ENCODE measurements at places on chromosomes 6 and 20.

DNA sequence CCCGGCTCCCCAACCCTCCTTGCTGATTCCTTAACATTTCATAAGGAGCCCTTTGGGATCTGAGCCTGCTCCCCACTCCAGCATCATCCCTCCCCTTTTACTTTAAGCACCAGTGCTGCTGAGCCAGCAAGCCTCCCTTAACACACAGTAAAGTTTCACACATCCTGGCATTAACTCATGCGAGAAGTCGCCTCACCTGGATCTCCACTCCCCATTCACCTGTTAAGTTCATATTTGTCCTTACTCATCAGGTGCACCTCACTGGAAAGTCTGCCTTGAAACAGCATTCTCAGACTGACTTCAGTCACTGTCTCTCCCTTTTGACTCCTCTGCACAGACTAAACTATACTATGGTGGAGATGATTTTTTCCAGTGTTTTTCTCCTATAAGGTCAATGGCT is 47.8 kb upstream of the MAP7 start:
- DNase-seq, result no peak

- DNase-seq, result no peak
These were observed 40.9 kb downstream of the ARFGEF2 start for GRCh38 chr20:48962421-48962820.

- DNase-seq, result no peak
These were observed 421.4 kb upstream of the RUNX2 start for GRCh38 chr6:44906761-44907160.

DNA sequence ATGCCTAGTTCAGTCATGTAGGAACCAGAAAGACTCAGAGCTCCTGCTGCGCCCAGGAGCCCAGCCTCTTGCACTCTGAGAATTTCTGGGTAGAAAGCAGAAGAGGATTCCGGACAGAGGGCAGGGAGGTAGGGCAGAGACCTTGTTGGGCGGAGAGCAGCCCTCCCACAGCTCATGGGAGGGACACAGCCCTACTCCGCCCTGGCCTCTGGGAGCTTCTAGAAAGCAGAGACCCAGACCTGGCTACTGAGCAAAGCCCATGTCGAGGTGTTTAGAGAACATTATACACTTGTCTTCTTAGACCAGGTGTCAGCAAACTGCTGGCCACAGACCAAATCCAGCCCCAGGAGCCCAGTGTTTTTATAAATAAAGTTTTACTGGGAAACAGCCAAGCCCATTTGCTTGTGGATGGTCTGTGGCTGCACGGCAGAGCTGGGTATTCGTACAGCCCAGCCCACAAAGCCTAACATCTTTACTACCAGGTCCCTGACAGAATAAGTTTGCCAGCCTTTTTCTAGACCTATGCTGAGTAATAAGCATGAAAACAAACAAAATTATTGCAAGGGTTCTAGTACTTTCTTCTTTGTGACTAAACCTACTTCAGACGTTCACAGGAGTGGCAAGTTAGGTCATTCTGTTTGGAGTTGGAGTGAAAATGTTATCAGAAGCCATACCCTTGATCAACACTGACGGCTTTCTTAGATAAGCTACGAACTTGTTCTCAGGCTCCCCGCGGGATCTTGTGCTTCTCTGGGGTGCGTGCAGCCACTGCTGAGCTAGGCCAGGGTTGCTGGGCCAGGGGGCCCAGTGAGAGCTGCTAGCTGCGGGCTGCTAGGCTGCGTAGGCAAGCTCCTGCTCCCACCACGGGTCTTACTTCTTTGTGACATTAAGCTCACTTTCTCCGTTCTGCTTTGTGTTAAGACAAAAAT is 235.1 kb upstream of the FOXQ1 start:
- no peak for DNase-seq

GRCh38 chr6:125022391-125022989 is 60.3 kb downstream of the RNF217 start:
- DNase-seq, result no peak

DNA sequence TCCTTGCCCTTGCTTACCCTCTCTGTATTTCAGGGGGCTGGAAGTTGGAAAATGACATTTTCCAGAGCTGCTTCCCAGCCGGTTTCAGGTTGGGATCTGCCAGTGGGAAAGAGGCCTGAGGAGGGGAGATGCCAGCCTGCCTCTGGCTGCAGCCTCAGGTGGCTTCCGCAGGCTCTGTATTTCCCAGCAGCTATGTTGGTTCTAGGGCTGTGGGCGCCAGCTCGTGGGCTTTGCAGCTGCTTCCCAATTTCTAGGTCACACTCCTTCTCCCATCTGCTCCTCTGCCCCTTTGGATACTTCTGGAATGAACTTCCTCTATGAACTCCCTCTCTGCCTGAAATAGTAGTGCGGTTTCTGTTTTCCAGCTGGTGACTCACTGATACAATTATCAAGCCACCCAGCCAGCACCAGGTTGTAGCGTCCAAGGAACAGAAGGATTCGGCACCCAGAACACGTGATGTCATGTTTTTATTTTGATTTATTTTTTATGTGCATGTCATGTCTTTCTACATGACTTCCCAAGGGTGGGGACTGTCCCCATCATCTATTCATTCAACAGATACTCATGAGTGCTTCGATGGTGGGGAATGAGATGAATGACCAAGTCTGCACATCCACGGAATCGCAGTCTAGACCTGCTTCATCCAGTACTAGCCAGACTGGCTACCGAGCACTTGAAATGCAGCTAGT is 38.0 kb downstream of the TGM2 start:
- no peak for DNase-seq

GRCh38 chr20:16363506-16364319 is 209.5 kb downstream of the KIF16B start:
- DNase-seq, result no peak

- DNase-seq, result no peak
These were observed 141.5 kb downstream of the MYB start for GRCh38 chr6:135322427-135323201.

DNA sequence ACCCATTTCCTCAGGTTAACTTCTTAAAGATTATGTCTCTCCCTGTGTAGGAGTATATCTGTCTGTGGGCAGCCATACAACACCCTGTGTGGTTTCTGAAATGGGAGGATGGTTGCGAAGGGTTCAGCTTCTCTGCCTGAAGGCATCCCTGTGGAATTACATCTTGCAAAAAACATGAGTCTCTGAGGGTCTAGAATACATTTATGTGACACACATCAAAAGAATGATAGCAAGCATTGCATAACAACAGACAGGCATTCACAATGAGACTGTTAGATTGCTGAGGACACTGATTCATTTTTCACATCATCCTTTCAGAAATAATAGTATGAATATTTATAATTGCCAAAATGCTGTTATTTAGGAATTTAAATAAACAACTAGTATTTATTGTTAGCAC is 670.9 kb downstream of the HTR1B start:
- no peak for DNase-seq
